CD4-positive, alpha-beta T cell treated with Interleukin-17A for 4 hours (primary cell): ENCODE measurements at places on chromosomes 2 and 18.

GRCh38 chr2:113010088-113010487 is 4.8 kb downstream of the IL36A start:
- DNase-seq, result no peak

GRCh38 chr2:101540518-101540917 is 65.6 kb upstream of the RFX8 start:
- no peak for DNase-seq

GRCh38 chr18:55918444-55918843 is 330.5 kb upstream of the TCF4 start:
- DNase-seq, result no peak

GRCh38 chr2:142286618-142287017 is 155.8 kb upstream of the LRP1B start:
- no peak for DNase-seq

GRCh38 chr18:10900435-10900834 is 248.9 kb downstream of the PIEZO2 start:
- no peak for DNase-seq

GRCh38 chr2:106063181-106063580 is 130.9 kb downstream of the UXS1 start:
- no peak for DNase-seq

DNA sequence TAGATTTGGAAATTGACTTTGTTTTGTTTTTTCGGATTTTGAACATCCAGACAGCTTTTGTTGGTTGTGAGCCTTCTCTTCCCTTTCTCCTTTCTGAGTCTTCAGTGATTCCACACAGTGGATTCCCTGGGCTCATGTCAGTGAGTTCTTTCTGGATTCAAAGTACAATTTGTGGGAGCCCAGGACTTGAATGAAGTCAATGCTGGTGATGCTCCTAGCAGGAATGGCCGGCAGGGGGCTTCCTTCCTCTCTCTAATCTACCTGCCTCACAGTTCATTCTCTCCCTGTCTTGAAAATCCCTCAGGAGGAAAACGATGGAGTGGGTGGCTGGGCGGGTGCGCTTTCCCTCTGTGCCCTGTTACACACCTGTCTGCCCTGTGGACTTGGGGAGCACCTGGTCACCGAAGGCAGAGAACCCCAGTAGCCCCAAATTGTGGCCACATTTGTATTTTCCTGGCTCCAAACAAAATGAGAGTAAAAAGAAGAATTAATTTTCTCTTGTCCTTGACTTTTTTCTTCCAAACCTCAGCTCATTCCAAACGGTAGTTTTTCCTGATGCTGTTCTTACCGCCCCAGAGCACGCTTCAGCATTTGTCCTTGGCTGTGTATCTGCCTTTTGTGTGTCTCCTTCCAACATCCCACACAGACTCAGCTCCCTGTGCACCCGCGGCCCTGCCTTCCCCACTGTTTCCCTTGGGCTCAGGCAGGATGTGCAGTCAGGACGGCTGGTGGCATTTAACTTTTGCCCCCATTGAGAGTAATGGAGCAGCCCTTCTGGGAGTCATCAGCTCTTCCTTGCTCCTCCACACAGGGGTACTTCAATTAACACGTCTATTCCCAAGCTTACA is 86.6 kb downstream of the MARCO start:
- DNase-seq, result no peak

DNA sequence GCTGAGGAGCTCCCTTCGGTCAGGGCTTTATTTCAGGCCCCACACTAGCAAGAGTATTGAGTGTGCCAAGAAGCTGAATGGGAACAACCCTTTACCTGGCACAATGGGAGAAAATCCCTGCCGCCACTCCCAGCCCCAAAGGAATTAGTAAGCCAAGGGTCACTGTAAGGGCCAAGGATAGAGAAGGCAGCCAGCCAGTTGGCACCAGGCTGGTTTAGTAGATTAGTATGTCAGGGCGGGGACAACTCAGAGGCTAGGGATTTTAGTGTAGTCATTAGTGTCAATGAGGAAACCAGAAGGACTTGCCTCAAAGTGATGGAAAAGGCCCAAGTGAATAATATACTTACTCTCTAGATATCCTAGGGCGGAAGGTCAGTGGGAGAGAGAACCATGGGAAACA is 34.9 kb upstream of the CYP26B1 start:
- no peak for DNase-seq

DNA sequence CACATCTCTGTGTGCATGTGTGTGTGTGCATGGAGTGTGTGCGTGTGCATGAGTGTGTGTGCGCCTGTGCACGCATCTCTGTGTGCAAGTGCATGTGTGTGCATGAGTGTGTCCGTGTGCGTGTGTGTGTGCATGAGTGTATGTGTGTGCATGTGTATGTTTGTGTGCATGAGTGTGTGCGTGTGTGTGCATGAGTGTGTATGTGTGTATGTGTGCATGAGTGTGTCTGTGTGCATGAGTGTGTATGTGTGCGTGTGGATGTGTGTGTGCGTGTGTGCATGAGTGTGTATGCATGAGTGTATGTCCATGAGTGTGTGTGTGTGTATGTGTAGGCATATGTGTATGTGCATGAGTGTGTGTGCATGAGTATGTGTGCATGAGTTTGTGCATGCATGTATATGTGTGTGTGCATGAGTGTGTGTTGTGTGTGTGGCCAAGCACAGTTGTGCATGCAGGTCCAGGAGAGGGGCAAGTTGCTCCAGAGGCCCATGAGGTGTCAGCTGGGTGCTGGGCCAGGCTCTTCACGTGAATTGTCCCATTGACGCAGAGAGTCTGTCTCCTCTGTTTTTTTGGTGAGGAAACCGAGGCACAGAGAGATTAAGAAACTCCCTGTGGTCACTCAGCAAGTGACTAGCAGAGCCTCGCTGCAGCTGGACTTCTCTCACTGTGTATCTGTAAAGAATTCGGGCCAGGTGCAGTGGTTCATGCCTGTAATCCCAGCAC is 75.5 kb downstream of the ASB1 start:
- no peak for DNase-seq

DNA sequence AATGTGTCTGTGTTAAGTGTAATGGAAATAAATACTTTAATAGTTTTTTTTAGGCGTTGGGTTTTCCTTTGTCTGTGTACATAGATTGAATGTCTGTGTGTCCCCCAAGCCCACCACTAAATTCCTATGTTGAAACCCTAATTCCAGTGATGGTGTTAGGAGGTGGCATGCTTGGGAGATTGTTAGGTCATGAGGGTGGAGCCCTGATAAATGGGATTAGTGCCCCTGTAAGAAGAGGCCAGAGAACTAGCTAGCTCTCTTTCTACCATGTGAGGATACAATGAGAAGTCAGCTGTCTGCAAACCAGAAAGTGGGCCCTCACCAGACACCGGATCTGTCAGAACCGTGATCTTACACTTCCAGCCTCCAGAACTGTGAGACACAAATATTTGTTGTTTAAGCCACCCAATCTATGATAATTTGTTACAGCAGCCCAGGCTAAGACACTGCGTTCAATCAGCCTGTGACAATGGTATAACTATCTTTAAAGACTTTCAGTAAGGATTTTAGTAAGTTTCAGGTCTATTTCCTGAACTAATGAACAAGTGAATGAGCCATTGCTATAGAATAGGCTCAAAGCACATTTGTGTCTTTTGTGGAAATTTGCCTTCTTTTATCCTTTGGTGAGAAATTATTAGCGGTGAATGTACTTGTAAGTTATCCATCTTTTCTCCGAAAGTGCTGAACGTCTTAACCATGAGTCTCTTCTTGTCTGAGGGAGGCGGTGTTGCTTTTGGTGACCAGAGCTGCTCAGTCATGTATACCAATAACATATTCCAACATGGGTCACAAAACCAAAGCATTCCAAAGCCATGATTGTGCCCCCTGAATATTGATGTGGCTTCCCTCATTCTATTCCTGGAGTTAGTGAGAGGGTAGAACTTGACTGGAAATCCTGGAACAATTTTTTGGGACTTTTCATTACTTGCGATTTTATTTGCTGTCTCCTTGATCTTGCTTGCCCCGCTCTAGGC is 29.6 kb upstream of the IL1R1 start:
- DNase-seq, result no peak

DNA sequence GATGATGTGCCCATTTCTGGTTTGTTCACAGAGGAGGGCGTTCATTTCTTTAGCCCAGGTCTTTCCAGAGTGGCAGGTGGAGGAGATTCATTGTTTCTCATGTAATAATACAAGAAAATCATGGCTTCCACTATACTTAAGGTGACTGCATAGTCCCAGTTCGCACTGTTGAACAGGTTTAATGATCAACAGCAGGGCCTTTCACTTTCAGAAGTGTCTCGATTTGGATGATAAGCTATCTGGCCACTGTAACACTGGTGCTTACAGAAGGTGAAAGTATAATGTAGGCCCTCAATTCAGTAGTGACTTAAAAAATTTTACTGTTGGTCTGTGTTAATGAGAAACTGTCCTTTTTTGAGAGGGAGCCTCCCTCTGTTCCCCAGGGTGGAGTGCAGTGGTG is 1.4 kb downstream of the RMC1 start:
- no peak for DNase-seq

DNA sequence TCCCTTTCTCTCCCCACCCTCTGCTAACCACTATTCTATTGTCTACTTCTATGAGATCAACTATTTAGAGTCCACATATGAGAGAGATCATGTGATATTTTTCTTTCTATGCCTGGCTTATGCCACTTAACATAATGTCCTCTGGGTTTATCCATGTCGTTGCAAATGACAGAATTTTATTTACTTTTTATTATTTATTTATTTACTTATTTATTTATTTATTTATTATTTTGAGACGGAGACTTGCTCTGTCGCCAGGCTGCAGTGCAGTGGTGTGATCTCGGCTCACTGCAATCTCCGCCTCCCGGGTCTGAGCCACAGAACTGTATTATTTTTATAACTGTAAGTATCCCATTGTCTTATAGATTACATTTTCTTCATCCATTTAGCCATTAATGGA is 443.4 kb upstream of the CDH19 start:
- DNase-seq, result no peak

- DNase-seq, result no peak
Measured at GRCh38 chr18:31929273-31929672, 13.7 kb downstream of the TRAPPC8 start.

- DNase-seq, result no peak
Measured at GRCh38 chr2:58107803-58108710, 61.5 kb downstream of the VRK2 start.

DNA sequence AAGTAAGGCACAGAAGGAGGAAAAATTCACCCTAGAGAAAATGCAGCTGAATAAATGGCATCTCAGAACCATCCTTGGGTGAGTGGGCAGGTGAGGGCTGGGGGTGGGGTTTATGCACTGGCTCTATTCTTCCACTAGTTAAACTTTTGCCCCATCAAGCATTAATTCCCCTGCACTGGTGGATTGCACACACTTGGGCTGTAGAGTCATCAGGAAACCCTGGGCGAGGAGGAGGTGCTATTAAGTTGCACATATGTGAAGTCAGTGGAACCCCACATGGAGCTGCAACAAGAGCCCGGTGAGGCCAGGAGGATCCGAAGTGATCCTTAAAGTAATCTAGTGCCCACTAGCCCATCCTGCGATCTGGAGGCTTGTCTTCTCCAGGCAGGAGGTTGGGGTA is 6.8 kb upstream of the DNAJB2 start:
- no peak for DNase-seq

DNA sequence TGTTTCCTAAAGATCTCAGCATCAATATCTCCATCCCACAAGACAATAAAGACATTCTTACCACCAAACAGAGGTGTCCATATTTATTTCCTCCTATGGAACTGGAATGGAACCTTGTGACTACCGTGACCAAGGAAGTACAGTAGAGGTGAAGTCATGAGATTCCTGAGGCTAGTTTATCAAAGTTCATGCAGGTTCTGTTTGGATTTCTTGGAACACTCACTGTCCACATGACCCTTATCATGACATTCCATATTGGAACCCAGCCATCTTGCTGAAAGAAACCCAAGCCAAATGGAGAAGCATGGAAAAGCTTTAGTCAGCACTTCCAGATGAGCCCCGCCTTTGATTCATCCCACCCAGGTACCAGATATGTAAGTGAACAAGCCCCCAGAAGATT is 516.0 kb upstream of the POU3F3 start:
- no peak for DNase-seq
